ENCODE measurements at places on chromosomes 11 and 22. TPM values are rescaled to one million over a fixed set of nuclear protein-coding genes. Genes with fewer than 3 reads are reported as not detected.

The POTEH gene
- not detected for total RNA-seq

DNA sequence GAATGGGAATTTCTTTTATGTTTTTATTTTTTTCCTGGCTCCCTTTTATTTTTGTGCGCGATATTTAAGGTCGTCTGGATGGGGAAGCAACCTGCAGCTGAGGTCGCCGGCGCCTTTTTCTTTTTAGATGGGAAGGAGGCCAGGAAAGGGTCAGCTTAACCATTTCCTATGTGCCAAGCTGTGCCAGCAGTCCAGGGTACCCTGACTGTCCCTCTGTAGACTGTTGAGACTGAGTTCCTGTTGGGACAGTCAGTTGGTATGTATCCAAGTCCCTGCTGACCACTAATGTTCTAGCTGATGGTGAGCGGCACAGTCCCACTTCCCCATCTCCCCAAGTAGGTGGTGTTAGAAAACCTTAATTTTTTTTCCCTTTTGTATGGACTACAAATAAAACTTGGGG lies 10.5 kb downstream of the RBM14 start:
- no peak for DNase-seq

DNA sequence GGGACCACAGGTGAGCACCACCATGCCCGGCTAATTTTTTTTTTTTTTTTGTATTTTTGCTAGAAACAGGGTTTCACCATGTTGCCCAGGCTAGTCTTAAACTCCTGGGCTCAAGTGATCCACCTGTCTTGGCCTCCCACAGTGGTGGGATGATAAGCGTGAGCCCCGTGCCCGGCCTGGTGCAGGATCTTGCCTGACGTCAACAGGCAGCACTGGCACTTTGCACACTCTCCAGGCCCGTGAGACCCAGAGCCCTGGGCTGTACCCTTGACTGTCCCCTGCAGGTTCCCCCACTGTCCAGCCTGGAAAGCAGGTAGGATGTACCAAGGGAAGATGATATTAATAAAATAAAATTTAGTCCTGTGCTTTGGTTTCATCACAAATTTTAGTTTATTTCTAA lies 29.1 kb upstream of the PANX2 start:
- DNase-seq = no peak

The OR51L1 gene
- not detected for total RNA-seq

The SAMM50 gene
- 31.0 TPM for total RNA-seq

The HSPB2 gene
- 0.31 TPM for total RNA-seq

DNA sequence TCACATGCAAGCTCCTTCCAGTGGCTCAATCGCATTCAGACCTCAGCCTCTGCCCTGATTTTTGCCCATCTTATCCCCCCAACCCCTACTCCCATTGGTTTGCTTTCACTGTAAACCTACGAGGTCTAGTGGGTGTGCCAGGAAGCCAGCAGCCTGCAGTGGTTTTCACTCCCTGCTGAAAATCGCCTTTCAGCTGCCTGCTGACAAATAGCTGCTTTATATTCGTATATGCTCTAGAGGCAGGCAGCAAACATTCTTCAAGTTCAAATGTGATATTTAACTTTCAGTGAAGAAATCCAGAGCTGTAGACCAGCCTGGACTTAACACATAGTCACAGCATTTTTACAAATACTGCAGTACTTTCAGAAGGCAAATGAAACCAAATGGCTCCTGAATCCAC lies 92.8 kb upstream of the APOA1 start:
- DNase-seq = no peak

The SCGB1D2 gene
- total RNA-seq = not detected

DNA sequence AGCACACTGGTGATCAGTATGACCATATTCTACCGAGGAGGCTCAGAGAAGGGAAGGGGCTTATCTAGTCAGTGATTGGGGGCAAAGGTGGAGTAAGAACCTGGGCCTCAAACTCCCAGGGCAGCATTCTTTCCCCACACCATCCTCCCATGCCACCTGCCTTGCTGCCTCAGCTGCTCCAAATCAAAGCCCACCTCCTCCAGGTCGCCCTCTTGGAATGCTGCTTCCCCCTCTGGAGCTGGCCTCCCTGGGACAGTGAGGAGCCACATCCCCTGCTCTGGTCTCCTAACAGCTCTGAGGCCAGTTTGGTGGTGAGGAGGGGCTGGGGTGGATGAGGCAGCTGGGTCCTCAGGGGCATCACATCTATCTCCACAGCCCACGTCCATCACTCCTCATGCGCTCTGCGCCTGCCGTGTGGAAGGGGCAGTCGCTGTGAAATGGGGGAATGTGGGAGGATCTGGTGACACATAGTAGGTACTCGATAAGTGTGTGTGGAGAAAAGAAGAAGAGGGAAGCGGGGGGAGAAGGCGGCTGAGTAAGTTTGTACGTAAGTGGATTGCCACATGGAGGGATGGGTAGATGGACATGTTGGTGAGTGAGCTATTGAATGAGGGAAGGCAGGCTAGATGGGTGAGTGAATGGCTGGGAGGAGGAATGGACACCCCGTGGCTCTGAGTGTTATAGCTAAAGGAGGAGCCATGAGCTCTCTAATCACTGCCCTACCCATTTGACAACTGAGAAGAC lies 16.1 kb upstream of the ARHGEF17 start:
- no peak for DNase-seq

- no peak for DNase-seq
Observed at GRCh38 chr22:37741312-37741795, 44.5 kb downstream of the TRIOBP start.

GRCh38 chr11:64036087-64037026 lies 626 bp downstream of the FLRT1 start:
- DNase-seq = peak; percentile 39

The C22orf31 gene
- total RNA-seq = not detected

Measured in occipital lobe (tissue), 3 donors.